ENCODE measurements at places on chromosomes 1 and 21. TPM values are rescaled to one million over a fixed set of nuclear protein-coding genes. Genes with fewer than 3 reads are reported as not detected.

The DHX9 gene
- polyA plus RNA-seq, result 23.1 TPM

The CBS gene
- 212 TPM for polyA plus RNA-seq

The RIPPLY3 gene
- polyA plus RNA-seq, result 0.21 TPM

The OR2L3 gene
- polyA plus RNA-seq, result not detected

The KCNA3 gene
- polyA plus RNA-seq, result 0.35 TPM

The S100A8 gene
- 40.4 TPM for polyA plus RNA-seq

The TMCO4 gene
- polyA plus RNA-seq, result 6.8 TPM

The RNF186 gene
- 0.38 TPM for polyA plus RNA-seq

The CFAP298 gene
- 15.7 TPM for polyA plus RNA-seq

The CACHD1 gene
- polyA plus RNA-seq, result 1.3 TPM

The IKBKE gene
- polyA plus RNA-seq, result 0.81 TPM

The IGSF8 gene
- 17.5 TPM for polyA plus RNA-seq

The SYNC gene
- polyA plus RNA-seq, result 0.28 TPM

The ADGRL2 gene
- polyA plus RNA-seq, result 21.1 TPM

The G0S2 gene
- 347 TPM for polyA plus RNA-seq

The KIRREL1 gene
- polyA plus RNA-seq, result 0.82 TPM

The ATP8B2 gene
- polyA plus RNA-seq, result 4.5 TPM

The CYP4A11 gene
- 309 TPM for polyA plus RNA-seq

The POTED gene
- not detected for polyA plus RNA-seq

The MAN1C1 gene
- 6.9 TPM for polyA plus RNA-seq

The ARF1 gene
- polyA plus RNA-seq, result 217 TPM

The CD1C gene
- polyA plus RNA-seq, result 0.24 TPM

The LCE1C gene
- polyA plus RNA-seq, result not detected

The ILDR2 gene
- 0.46 TPM for polyA plus RNA-seq

The CELA3B gene
- polyA plus RNA-seq, result not detected

The ANKRD65 gene
- 0.31 TPM for polyA plus RNA-seq

The FCRL4 gene
- not detected for polyA plus RNA-seq

The GMEB1 gene
- 2.2 TPM for polyA plus RNA-seq

The UMODL1 gene
- polyA plus RNA-seq, result not detected

The SLC19A2 gene
- 5.3 TPM for polyA plus RNA-seq

The CELA3A gene
- not detected for polyA plus RNA-seq

The SLC9C2 gene
- polyA plus RNA-seq, result not detected

The MAEL gene
- polyA plus RNA-seq, result 0.23 TPM

The C1orf210 gene
- polyA plus RNA-seq, result 1.7 TPM

The RNU1-3 gene
- polyA plus RNA-seq, result 16.7 TPM

The PCP4 gene
- polyA plus RNA-seq, result not detected

The GIPC2 gene
- polyA plus RNA-seq, result 3.7 TPM

The OR2T12 gene
- polyA plus RNA-seq, result not detected

The MIXL1 gene
- polyA plus RNA-seq, result not detected
